Fibroblast of villous mesenchyme (primary cell): ENCODE measurements at places on chromosomes 1 and 21. TPM values are rescaled to one million over a fixed set of nuclear protein-coding genes. Genes with fewer than 3 reads are reported as not detected.

AADACL4 gene
- total RNA-seq = 0.43 TPM in 1 of 2 replicates, not detected in the other

ACTA1 gene
- total RNA-seq = not detected in 2 replicates

EVA1C gene
- 8.4 and 10.8 TPM in 2 replicates for total RNA-seq

KIF1B gene
- total RNA-seq = 24.8 and 36.3 TPM in 2 replicates

CD34 gene
- 0.32 and 0.43 TPM in 2 replicates for total RNA-seq

C1QTNF12 gene
- 0.32 and 0.43 TPM in 2 replicates for total RNA-seq

PLA2G5 gene
- 0.32 TPM in 1 of 2 replicates, not detected in the other for total RNA-seq

ZNF672 gene
- 17.7 and 19.4 TPM in 2 replicates for total RNA-seq

CFAP74 gene
- total RNA-seq = not detected in 2 replicates

C1orf167 gene
- total RNA-seq = under 0.01 TPM in 1 of 2 replicates, not detected in the other

TMEM125 gene
- under 0.01 TPM in 1 of 2 replicates, not detected in the other for total RNA-seq

CC2D1B gene
- 36.4 and 36.7 TPM in 2 replicates for total RNA-seq
